ENCODE measurements at places on chromosomes 5 and 9.

DNA sequence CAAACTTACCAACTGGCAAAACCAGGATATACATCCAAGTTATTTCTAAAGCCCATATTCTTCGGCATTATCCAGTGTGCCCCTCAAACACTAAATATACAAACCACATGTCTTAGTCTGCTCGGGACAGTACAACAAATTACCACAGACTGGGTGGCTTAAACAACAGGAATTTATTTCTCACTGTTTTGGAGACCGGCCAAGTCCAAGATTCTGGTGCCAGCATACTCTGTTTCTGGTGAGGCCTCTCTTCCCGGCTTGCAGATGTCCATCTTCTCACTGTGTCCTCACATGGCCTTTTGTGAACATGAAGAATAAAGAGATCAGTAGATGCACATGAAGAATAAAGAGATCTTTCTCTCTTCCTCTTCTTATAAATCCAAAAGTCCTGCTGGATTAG lies 12.9 kb upstream of the SLCO6A1 start:
- no peak for DNase-seq

GRCh38 chr9:131111854-131112311 lies 13.5 kb upstream of the NUP214 start:
- no peak for DNase-seq

- DNase-seq: no peak
These were observed 7.1 kb downstream of the BRD9 start for GRCh38 chr5:885529-885928.

- no peak for DNase-seq
These were observed 2.0 kb downstream of the NR2F1-AS1 start for GRCh38 chr5:93578813-93579691.

DNA sequence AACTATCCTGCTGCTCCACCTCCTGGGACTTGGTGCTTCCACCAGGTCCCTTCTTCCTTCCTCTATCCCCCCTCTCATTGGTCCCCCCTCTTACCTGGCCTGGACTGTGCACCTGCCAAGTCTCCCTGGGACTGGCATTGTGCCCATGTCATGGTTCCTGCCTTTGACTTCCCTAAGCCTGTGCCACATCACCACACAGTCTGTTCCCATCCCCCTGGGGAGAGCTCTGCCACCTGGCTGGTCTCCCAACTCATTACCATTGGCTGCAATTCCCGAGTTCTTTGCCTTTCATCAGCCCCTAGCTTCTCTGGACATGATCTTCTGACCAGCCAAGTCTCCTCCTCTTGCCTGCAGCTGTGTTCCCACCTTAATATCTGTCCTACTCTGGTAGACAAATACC lies 180.3 kb downstream of the SREK1 start:
- DNase-seq: no peak

GRCh38 chr9:111350556-111350955 lies 20.5 kb upstream of the OR2K2 start:
- DNase-seq: no peak

- DNase-seq: peak; percentile 15
These were observed 33.5 kb upstream of the CKS2 start for GRCh38 chr9:89277454-89277853.

DNA sequence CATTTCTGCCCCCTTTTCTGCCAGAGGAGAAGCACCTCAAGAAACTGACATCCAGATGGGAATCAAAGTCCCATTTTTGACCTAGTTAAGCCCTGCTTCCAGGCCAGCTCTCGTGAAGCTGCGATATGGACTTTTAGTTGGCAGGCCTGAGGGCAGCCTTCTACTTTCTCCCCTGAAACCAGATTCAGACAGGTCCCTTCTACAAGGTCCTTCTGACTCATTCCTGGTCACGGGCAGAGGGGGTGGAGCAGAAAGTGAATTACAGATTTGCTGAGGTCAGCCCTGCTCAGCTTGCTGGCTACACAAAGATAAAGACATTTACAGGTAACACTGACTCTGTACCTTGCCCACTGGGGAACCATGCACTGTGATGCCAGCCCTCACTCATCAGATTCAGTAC lies 52.8 kb upstream of the TUT7 start:
- no peak for DNase-seq

DNA sequence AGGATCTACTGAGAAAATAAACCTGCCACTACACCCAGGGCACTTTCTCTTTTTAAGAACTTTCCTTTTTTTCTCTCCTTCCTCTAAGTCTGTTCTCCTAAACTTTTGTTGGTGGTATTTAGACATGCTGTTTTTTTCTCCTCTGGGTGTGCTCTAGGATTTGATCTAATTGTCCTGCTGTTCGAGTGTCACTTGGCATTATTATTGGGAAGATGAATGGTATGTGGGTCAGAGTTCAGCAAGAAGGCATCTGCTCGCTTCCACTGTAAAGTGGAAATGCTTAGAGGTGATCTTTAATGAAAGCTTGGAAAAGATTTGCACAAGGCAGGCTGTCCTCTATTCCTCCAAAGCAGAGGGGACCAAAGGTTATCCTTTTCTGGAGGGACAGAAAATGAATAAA lies 1.3 kb upstream of the PLPPR1 start:
- no peak for DNase-seq

- DNase-seq: no peak
These were observed 22.1 kb upstream of the UGCG start for GRCh38 chr9:111874500-111874899.

DNA sequence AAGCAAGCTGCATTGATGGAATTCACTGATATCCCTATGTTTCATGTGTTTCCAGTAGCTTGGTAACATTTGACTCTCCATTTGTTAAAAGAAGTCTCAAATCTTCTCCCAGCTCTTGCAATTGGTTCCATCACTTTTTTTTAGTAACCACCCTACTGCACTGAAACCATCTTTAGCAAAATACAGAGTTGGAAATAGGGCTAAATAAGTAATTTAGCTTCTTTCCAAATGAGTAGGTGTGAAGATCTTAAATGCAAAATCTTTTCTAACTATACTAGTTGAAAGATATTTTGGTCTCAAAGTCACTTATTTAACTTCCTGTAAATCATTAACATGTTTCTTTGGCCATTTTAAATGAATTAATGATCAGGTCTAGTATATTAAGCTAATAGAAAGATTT lies 138.1 kb downstream of the DIRAS2 start:
- no peak for DNase-seq

DNA sequence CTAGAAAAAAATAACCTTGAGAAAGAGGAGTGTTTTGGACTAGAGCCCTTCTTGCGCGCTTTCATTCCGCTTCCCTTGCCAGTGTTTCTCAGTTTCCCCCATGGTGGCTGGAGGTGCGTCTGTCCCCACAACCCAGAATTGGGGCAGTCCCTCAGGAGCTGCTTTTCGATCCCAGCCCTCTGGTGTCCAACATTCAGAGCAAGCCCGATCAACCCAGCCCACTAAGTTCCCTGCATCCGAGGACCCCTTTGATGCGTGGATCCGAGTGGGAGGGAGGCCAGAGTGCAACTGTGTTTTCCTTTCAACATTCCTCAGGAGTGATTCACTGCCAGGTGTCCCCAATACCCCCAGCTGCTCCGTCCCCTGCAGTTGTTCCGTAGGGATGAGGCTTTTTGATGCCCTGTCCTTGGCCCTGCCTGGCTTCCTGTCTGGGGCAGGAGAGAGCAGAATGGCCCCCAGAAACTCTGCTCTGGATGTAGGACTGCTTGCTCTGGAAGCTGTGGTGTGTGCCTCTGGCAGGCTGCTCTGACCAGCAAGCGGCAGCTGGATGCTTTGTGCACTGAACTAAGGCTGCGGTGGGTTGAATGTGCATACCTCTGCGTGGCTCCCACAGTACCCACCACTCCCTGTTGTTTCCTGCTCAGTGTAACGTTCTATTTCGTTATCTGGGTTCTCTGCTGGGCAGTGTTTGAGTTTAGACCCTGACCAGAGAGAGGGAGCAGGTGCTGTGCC lies 117.5 kb downstream of the BOD1 start:
- no peak for DNase-seq

- DNase-seq: no peak
These were observed 60.9 kb downstream of the CXXC5 start for GRCh38 chr5:139708877-139709581.

DNA sequence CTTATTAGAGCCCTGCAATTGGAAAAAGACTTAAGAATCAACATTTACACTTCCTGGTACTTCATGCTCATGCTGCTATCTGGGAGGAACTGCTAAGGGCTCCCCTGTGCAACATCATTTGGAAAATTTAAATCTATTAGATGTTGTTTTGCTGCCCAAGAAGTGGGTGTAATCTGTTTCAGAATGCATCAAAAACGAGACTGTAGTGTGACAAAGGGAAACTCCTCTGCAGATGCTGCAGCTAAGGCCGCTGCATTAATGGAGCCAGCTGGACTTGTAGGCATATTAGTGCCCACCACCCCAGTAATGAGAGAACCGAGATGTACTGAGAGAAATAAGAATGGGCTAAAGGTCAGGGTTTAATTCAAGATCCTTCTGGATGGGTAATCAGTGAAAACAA lies 11.1 kb upstream of the PAIP1 start:
- DNase-seq: no peak

GRCh38 chr9:15386465-15386864 lies 36.2 kb upstream of the SNAPC3 start:
- no peak for DNase-seq

DNA sequence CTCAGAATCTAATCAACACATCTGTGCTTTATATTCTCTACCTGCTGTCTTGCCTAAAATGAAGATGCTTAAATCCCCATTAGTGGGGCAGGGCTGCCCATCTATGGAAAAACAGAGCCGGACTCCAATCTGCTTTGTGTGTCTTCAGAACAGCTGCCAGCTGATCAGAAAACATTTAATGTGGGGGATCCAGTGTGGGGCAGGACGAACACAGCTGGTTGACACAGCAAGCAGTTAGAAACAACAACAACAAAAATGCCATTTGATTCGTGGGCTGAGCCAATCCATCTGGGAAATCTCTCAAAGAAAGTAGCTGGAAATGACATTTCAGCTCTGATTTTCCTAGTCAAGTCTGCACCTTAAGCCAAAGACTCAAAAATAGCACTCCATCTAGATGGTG lies 99.8 kb downstream of the PPP2R2B start:
- DNase-seq: no peak

GRCh38 chr5:14824499-14824898 lies 47.1 kb downstream of the ANKH start:
- DNase-seq: no peak

DNA sequence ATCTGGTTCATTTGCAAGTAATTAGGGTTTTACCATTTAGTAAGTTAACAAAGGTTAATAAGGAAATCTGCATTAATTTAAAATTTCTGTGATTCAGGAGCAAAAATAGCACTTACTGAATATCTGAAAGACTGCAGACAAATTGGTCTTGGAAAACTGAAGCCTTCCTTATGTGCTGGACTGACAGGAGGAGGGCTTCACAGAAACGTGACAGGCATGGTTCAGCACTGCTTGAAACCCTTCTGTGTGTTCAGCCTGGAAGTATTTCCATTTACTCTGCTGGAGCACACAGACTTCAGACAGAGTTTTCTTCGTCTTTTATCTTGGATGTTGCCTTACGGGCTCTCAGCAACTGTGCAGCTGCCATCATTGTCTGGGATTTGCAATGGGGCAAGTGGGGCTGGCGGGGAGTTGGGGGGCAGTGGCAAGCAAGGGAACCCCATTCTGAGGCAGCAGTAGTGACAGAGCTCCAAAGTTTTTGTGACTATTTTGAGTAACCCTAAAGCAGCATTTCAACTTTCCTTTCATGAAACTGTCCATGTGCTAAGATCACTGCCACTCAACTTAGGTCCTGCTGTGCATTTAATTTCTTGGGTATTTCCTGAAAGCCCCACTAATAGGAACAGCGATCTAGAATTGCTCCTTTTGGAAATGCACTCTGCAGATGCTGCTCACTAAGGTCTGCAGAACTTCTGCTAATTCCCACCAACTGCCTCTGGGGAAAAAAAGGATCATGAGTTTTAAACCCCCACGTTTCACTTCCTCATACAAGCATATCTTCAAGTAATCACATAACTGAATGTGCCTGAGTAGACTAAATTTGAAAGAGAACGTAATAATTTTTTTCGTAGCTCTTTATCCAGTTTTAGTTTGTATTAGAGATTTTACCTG lies 56.6 kb downstream of the KCNN2 start:
- DNase-seq: no peak

DNA sequence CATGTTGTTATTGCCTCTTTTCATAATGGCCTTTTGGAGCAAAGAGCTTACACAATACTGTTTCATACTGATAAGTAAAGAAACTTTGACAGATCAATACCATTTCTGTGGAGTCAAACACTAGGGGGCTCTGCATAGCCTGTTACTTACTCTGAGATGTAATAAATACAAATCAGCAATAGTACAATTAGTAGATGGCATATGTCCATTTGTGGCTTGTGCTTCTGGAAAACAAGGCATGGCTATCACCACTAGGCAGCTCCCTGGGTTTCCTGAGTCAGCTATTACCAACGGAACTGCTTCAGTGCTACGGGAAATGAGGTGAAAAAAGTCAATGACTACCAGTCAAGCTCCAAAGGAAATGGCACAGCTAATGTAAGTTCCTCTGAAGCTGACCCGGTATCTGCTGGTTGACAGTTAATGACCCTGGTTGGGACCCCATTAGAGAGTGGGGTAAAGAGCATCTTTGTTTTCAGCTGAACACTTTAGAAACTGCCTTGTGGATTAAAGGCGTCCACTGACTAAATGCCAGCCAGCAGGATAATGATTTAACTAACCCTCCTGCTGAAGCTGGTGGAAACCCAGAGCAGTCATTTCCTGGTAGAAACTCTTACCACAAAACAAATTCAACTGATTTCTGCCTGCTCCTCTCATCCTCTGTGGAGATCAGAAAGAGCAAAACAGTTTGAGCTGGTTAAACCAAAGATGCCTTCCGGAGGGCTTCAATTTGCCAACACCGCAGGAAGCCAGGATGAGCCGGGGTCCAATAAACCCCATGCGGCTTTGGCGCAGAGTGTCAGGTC lies 69.0 kb upstream of the FAM169A start:
- peak; percentile 27 for DNase-seq

- DNase-seq: no peak
These were observed 92.3 kb downstream of the GAS1 start for GRCh38 chr9:86854898-86855523.

DNA sequence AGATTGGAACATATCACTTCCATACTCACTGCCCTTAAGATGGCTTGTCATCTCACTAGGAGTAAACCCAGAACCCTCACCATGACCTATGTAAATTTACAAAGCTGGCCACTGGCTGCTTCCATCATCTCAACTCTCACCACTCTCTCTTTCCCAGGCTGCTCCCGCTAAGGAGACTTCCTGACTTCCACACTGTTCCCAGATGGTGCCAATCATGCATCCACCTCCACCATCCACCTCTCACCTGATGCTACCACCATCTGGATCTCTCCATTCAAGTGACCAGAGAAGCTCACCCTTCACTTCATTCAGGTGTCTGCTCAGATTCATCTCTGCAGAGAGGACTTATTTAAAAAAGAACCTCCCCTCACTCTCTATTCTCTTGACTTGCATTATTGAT lies 91.3 kb downstream of the HTR4 start:
- no peak for DNase-seq

DNA sequence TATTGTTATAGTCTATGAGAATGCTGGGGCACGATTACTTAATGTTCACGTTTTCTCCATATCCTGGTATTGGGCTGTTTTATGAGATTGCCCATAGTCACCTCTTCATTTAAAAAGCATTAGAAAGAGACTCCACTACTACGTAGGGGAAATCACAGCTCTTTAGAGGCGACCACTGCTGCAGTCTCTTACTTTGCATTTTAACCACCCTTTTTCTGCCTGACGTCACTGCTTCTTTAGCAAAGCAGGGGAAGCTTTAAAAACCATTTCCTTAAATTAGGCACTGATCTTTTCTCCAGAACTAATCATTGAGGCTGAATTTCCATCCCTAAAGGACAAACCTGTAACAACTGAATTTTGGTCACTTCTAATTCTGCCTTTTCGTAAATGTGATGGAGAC lies 38.9 kb downstream of the ZNF608 start:
- no peak for DNase-seq

GRCh38 chr9:2299156-2299842 lies 284.2 kb downstream of the SMARCA2 start:
- DNase-seq: no peak

- peak; percentile 3 for DNase-seq
These were observed 58.5 kb downstream of the ZNF462 start for GRCh38 chr9:106921341-106921899.
